NCI-H187 (cell line): ENCODE measurements at places on chromosomes 12 and 14.

GRCh38 chr12:25126746-25127145, 68.2 kb downstream of the DNAI7 start:
- no peak for DNase-seq

DNA sequence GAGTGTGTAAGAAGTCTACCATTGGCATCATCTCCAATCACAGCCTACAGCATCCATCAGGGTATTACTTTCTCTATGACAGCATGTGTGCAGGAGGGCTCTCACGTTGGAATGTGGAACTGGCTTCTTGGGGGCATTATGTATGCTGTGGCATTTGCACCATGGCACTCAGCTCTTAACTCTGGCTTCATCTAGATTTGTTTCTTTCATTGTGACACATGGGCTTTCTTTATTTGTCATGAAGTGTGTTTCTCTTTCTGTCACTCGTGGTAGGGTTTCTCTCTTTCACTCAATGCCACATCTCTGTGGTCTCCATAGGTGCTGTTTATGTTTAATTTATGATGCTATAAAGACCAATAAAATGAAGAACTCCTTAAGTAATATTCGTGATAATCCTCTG, 191.2 kb upstream of the GARIN2 start:
- DNase-seq = no peak

GRCh38 chr12:230925-231671, 17.1 kb upstream of the SLC6A12 start:
- DNase-seq = no peak

DNA sequence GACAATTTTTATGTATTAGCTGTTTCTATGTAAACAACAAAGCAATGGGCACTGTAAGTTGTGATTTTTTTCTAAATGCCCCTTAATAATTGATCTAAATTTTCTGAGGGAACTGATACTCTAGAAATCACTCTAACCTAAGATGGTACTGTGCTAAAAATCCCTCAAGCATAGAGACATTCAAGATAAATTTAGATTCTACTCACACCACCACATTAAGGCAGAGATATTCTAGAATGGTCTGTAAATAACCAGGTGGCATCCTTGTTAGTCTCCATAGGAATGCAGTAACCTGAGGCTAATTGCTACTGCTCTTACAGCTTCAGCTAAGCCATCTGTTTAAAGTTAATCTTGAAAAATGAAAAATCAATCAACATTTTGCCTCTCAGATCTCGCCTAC, 87.3 kb downstream of the SLC41A2 start:
- DNase-seq = no peak

DNA sequence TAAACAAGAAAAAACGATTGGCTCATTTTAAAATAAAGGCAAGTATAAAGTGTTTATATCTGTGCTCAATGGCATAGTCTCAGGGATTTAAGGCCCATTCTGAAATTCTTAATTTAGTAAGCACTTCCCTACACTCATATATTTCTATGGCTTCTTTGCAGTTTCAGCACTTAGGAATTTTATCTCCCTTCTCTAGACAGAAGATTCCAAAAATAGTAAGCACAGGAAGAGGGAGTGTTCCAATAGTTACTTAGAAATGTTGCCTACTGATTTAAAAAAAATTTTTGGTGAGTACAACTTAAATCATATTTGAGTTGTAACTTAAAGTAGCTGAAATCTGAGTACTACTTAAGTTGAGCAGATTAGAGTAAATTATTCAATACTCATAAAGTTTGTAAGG, 19.8 kb downstream of the INSM2 start:
- DNase-seq = no peak

- DNase-seq = no peak
Measured at GRCh38 chr12:114355389-114356088, 50.4 kb downstream of the TBX5 start.
